Stimulated activated CD4-positive, alpha-beta T cell treated with anti-CD3 and anti-CD28 coated beads, Interleukin-12 subunit alpha, Interleukin-12 subunit beta, amount 100 ng/mL, for 24 hours (primary cell): ENCODE measurements at places on chromosomes 3 and 15.

GRCh38 chr3:83890039-83890762 lies 1068.6 kb upstream of the CADM2 start:
- no peak for DNase-seq

- DNase-seq, result no peak
Observed at GRCh38 chr3:13124631-13125030, 51.4 kb upstream of the IQSEC1 start.

DNA sequence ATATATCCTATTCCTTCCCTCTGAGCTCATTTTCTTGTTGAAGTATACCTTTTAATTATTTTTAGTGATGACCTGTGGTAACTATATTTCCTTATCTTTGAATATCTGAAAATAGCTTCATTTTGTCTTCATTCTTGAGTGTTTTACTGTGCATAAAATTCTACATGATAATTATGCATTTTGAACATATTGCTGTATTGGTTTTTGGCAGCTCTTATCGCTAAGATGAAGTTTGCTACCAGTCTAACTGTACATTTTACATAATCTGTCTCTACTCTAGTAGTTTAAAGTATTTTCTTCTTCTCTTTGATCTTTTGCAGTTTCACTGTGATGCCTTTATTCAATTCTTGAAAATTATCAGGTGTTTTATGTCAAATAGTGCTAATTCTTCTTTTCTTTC lies 189.5 kb downstream of the ISL2 start:
- DNase-seq, result no peak

DNA sequence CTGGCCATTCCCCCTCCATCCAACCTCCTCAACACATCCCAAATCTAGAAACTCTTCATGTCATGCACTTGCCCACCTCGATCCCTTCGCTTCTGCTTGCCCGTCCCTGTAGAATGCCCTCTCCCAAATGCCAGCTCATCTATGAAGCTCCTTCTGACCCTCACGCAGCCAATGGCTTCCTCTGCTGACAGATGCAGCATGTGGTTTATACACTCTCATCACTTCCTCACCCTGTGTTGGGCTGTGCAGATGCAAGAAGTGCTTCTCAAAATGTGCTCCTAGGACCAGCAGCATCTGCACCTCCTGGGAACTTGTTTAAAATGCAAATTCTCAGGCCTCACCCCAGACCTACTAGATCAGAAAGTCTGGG lies 51.7 kb downstream of the SEMA5B start:
- no peak for DNase-seq

DNA sequence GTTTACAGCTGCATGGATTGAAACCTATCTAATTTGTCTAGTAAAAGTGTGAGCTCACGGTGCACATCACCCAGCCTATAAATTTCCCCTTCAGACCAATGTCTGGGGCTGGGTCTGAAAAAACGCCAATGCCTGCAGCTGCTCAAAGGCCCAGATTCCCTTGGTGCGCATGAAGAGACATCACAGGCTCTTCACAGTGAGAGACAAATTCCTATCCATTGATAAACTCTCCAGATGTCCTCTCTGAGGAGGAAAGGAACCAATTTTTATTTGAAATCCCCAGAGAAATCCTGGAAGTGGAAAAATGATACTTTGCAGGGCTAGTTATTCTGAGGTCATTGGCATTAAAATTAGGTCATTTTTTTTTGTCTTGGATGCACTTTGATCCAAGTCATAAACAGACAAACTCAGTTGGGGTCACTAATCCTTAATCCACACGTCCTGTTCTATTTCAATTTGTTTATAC lies 360.5 kb downstream of the EPHA3 start:
- DNase-seq, result no peak

GRCh38 chr3:168847291-168847883 lies 751.7 kb upstream of the GOLIM4 start:
- no peak for DNase-seq

DNA sequence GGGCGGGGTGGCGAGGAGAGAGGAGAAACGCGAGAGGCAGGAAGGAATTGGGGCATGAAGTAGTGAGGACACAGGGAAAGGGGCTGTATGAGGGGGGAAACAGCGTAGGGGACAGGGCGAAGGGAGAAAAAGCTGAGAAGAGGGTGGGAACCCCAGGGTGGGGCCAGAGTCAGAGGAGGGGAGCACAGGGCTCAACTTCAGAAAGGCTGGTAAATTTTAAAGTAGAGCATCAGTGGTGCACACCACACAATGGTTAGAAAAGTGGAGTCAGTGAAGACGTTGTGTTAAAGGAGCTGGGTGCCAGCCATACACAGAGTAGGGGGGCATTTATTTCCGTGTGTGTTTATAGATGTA lies 3.0 kb upstream of the RPP25 start:
- no peak for DNase-seq

DNA sequence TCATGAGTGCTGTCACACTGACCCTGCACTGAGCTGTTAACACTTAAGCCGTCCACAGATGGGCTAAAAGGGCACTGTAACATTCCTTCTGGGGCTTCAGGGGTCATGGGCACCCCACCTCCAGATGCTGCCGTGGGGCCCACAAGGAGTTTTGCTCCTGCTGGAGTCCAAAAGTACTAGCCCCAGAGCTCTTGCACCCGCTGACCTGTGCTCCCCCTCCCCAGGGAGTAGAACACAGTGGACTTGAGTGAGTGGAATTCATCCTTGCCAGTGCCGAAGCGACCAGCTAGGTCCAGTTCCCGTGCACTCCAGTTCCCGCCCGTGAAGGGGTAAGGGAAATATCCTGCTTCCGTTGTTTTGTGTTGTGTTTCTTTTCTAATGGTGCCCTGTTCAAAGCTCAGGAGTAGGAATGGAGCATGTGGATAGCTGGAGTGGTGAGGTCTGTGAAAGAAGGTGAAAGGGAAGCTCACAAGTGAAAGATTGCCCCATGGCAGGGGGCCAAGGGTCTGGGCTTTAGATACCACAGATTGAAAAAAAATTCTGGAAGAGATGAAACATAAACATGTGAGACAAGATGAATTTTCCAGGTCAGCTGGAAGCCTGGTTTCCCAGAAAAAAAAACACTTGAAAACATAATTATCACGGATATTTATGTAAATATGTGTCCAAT lies 36.6 kb downstream of the SLCO2A1 start:
- no peak for DNase-seq

DNA sequence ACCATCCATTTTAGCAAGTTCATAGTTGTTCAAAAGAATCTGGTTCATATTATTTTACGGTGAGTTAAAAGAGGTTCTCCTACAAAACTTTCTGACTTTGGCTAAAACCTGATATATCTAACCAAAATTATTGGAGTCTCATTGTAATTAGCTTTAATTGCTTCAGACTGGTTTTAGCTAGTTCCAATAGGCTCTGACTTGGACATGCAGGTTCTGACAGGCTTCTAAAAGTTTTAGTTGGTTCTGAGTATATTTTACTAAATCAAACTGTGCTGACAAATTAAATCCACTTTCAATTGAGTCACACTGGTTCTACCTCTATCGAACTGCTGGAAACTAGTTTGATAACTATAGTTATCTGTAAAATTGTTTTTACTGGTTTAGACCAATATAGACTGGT lies 42.1 kb upstream of the RSL24D1 start:
- no peak for DNase-seq

DNA sequence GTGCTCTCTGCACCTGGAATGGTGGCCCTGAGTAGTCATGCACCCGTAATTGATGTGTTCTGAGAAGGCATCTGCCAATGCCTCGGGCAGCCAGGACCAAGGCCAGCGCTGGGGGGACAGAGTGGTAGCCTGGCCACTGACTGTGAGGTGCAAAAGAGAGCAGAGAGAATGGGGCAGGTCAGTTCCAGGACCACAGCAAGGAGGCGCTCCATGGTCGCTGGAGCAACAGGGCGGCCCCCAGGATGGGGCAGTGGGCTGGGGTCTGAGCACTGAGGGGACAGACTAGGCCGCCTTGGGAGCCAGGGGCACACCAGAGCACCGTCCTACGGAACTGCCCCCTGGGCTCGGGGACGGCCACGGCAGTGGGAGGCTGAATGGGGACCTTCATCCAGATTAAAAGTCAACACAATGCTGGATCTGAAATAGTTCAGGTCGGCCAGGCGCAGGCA lies 48.3 kb upstream of the IQSEC1 start:
- no peak for DNase-seq

- DNase-seq, result peak; percentile 17
Observed at GRCh38 chr3:124559846-124560574, 170.2 kb upstream of the UMPS start.

DNA sequence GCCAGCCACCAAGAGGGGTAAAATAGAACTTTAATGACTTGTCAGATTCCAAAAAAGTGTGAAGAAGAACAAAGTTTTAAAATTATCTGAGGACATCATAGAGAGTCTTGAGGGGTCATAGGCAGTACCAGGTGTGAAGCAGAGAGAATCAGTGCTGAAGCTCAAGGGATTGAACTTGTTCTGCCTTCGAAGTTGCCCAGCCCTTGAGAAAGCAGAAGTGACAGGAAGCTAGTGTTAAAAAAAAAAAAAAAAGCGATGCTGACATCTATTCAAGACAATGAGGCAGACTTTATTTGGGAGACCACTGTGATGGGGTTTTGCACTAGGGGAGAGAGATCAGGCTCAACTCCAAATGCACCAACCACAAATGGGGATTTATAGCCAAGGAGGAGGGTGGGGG lies 21.8 kb downstream of the FBXO22 start:
- DNase-seq, result no peak

GRCh38 chr15:90035840-90036230 lies 34.7 kb downstream of the ZNF710 start:
- DNase-seq, result no peak

- no peak for DNase-seq
Observed at GRCh38 chr3:143613226-143613625, 235.0 kb downstream of the SLC9A9 start.

GRCh38 chr3:105317841-105318240 lies 48.9 kb upstream of the ALCAM start:
- no peak for DNase-seq

DNA sequence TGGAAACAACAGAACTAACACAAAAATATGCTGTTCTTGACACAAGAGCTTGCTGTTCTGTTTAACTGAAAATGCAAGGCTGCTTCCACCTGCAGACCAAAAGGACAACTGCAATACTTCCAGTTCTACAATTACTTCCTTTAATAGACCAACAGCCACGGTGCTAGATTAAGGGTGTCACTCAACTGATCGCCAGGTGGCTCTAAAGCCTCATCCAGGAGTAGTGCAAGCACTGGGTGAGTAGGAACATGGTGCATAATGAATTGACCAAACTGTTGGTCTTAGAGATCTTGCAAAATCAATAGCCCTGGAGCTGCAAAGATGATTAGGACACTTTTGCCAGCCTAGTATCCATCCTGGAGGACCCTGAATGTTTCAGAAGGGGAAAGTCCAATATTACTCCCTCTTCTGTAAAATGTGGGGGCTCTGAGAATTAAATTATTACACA lies 3.6 kb upstream of the CLDN16 start:
- no peak for DNase-seq

DNA sequence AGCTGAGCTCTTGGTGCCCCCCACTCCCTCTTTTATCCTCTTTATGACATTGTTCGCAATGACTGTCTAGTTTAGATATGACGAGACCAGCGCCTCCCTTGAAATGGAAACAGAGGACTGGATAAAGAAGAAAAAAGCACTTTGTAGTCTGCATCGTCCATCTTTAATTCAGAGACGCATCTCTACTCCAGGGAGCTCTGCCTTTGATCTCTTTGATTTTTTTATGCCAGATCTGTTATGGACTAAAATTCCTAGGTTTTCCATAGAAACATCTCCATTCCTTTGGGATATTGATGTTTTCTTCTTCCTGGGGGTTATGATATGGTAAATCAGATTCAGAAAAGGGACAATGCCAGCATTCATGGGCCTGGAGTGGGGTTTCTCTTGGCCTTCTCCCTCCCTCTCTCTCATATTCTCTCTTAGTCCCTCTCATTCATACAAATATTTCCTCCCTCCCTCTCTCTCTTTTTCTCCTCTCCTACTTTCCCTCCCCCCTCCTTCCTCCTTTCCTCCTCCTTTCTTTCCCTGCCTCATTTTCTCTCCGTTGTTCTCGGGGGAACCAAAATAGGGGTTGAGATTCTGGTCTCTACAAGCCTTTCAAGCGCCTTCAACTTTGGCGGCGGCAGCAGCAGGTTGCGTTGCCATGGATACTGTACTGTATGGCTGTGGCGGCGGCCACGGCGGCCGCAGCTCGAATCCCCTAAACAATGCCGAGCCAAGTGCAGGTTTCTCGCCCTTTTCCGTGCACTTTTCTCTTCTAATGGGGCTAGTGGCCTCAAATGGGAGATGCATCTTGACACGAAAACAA lies 45.5 kb downstream of the ZIC4 start:
- no peak for DNase-seq

DNA sequence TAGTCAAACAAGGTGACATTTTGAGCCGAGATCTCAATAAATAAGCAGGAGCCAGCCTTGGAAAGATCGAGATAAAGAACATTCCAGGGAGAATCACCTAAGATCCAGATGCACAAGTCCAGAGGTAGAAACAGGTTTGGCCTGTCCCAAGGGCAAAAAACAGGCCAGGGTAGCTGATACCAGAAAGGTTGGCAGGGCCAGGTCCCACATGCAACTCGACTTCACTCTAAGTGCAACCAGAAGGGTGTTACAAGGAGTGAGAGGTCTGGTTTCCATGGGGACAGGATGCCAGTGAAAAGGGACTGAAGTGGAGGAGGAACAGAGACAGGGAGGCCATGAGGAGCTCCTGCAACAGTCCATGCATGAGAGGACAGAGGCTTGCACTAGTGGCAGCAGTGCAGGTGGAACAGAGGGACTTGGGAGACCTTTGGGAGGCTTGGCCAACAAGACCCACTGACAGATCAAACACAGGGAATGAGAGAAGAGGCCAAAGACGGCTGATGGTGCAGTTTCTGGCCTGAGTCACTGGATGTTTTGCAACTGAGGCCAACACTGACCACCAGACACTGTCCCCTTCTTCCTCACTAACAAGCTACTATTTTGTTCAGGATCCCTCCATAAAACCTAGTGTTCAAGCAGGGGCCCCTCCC lies 5.2 kb downstream of the TPRA1 start:
- DNase-seq, result no peak

DNA sequence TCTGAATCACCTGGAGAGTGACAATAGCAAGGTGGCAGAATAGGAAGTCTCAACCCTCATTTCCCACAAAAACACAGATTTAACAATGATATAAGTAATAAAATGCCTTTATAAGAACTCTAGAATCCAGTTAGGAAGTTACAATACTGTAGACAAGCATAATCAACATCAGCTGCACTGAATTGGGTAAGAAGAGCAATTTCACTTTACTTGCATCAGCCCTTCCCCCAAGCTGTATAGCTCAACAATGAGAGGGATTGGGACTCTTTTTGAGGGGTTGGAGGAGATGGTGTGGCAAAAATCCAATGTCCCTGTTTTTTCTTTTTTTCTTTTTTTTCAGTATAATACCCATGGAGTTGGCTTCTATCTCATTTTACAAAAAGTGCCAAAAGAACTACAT lies 63.1 kb downstream of the SERP1 start:
- DNase-seq, result no peak
